ENCODE measurements at places on chromosomes 2 and 18.
A peak's percentile ranks its signal among the peaks of the same experiment; 100 is the strongest.

DNA sequence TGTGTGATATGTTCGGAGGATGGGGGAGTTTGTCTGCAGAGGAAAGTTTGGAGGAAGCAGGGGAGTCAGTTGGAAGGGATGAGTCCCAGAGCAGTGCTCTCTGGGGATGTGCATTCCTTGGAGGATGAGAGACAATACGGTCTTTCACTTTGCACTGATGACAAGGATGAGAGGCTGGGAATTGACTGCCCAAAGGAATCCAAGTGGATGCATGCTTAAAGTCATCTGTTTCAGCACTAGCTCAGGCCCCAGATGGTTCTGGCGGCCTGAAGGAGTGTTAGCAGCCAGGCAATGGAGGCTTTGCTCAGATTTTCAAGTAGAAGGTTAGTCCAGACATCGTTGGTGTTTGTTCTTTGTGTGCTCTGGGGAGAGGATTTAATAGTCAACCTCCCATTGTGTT lies 100.2 kb downstream of the CRIM1 start:
- peak; percentile 87 for DNase-seq

DNA sequence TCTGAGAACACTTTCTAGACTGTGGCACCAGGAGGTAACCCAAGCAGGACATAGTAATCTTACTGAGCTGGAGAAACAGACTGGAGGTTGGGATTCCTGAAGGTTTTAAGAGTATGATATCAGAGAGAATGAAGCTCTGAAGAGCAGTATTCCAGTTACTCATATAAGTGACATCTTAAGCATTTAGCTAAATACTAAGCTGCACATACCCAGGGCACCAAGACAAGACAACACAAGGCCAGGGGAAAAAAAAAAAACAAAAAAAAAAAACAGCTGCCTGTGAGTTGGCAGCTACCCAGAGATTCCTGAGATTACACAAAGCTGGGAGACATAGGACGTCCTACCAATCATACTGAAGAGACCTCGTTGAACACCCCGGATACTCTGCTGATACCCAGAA lies 175.8 kb downstream of the SRBD1 start:
- peak; percentile 99 for DNase-seq

DNA sequence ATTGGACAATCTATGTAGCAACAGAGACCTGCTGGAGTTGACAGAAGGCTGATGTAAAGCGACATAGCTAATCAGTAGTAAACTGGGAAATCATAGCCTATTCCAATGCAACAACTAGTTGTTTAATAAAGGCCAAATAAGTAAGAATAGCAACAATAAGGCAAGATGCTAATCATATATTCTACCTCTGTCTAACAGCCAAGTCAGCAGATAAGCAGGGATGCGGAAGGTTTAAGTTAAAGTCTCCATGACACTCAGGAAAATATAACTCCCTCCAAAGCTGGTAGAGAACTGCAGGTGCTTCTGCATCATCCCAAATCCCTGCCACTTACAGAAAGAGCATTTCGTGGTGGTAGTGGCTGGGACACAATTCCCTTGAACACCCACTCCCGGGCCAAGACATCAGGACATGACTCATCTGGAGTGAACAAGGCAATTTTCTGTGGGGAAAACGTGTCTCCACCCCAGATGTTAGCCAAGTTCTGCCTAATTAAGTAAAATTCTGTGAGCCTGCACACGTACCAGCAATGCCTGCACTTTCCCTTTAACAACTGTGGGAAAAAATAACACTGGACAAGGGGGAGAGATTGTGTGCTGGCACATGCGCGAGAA lies 413.6 kb upstream of the ID2 start:
- peak; percentile 30 for DNase-seq

DNA sequence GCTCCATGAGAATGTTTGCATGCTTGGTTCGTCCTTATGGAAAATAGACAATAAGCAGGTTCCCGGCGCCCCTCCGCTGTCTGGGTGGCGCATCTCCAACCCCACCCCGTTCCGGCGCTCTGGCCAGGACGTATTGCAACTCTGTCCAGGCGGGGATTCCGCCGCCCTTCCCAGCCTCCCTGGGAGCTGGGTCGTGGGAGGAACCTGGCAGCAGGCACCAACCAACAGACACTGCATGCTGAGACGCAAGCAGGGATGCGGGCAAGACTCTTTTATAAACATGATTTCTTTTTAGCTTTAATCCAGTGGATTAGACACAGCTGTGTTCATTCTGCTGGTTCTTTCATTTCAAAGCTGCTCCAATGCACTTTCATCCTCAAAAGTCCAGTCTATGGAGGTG lies 240.2 kb downstream of the SH3BP4 start:
- peak; percentile 25 for DNase-seq

- DNase-seq = peak; percentile 45
Observed at GRCh38 chr2:70141212-70141901, 49.5 kb downstream of the C2orf42 start.

DNA sequence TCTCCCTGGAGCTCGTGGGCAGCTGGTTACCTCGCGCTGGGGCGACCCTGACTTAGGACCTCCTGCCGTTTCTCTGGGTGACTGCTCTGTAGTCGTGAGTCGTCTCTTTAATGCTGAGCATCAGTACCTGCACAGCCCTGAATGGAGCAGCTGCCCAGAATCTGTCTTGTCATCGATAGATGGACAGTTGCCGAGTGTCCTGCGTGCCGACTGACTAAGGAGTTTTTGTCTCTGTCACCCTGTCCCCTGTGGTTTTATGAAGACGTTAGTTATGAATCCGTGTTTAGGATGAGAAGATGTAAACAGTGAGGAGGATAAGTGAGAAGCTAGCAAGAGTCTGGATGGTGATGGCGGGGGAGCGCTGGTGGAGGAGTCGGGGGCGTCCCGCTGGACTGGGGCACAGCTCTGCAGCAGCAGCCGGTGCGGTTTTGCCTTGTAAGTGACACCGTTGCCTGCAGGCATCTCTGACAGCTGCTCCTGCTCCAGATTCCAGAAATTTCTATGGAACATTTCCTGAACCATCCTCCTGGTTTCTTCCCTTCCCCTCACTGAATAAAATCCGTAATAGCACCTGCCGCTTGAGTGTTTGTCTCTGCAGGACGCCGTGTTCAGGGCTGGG lies 13.3 kb downstream of the AGAP1 start:
- DNase-seq = no peak

GRCh38 chr2:219722276-219722879 lies 94.9 kb downstream of the SLC4A3 start:
- DNase-seq = peak; percentile 36

DNA sequence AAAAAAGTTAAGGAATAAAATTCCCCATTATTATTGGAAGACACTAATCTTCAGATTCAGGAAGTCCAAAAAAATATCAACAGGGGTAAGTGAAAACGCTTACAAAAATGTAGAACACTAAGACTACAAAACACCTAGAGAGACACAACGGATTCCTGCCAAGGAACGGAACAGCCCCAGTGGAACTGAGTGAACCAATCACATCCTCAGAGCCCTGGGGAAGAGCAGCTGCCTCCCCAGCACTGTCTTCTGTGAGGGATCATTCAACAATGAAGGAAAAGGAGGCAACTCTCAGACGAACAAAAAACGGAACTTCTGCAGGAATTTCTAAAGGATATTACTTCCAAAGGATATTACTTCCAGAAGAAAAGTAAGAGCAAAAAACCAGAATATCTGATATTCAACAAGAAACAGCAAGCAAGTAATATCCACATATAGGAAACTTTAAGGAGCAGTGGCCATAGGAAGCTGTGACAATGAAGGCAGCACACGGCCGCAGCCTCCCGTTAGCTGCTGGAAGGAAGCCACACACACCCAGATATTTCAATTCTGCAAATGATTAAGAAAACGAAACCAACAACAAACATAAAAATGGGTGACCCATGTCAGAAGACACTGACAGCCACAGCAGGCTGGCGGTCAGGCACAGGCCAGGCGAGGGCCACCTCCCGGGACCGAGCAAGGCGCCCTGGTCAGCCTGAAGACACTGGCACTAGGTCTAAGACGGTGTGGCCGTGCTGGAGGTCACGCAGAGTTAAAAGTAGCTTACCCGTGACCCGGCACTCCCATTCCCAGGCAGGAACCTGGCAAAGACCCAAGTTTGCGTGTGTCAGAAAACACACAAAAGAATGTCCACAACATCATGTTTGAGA lies 81.8 kb downstream of the HDAC4 start:
- peak; percentile 44 for DNase-seq
